ENCODE measurements at places on chromosomes 6 and 20.

GRCh38 chr20:60255866-60256265 lies 297.6 kb downstream of the CDH26 start:
- DNase-seq: no peak

DNA sequence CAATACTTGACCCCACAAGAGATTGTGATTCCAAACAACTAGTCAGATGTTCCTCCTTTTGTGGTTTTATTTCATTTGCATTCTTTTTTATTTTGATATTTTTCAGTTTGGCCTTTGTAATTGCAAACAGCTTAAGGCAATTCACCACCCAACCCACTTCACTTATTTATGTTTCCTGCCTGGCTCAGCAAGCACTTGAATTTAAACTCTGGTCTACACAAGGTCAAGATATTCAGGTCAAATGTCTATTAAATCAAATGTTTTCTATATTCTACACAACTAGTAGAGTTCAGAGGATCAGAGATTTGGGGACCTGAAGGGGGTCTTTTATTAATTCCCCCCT lies 100.1 kb downstream of the SGK1 start:
- DNase-seq: no peak

DNA sequence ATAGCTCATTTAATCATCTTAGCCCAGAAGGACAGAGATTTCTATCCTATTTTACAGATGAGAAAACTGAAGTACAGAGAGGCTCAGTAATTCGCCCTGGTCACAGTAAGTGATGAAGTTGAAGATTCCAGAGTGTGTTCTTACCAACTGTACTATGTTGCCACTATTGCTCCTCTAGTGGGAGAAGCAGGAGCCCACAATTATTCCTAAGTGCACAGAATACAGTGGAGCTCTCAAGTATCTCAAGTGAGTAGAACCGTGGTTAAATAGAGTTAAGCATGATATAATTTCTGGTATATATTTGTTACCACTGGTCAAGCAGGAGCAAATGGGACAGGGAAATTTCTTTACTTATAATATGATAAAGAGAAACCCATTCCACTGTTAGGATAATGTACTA lies 22.1 kb downstream of the REPS1 start:
- no peak for DNase-seq

DNA sequence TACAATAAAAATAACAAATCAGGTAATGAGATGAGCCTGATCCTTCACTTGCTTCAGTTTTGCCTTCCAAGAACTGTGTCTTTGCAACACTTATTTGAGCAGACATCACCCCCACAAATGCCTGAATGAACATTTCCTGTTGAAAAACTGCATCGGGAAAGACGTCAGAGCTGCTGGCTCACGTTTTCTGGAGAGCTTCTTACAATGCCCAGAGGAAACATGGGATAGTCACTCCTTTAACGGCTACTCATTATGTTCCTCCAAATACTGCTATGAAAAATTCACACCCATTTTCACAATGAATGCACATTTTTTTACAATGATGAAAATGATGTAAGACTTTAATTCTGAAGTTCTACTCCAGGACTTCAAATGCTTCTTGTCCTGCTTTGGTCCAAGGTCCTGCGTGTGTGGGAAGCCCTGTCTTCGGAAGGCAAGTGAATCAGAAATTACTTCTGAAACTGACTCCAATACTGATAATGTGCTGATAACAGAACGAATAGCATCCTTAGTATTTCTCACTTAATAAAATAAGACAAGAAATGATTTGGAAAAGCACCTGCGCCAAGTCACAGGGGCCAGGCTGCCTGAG lies 238.0 kb downstream of the ANKRD60 start:
- no peak for DNase-seq

DNA sequence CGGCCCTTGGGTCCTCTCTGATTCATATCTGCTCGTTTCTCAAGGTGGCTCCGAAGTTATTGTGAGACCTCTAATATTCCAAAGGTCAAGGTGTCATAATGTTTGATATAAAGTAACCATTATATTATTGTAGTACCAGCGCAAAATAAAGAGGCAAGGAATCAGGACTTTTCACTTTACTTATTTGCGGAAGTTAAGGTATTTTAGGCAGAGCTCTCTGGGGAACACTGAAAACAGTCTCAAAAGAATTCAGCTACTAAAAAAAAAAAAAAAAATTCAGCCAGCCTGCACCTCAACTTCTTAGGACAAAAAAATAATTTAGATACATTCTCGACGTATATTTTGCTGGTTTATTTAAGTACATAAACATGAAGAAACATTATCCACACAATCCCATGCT lies 2.4 kb downstream of the OSER1 start:
- DNase-seq: no peak

DNA sequence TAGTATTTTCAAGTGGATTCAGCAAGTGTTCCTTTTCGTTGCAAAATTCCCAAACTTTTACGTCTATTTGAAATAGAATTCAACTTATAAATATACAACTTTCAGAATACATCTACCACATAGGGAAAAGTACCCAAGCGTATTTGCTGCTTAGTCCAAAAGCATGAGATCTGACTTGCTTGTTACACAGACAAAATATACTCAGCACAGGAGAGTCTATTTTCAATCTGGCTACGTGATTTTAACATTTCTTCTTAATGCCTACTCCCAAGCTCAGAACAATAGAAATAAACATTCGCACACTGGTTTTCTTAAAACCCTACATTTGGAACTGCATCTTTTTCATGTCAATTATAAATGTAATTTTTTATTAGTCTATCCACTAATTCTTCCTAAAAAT lies 672 bp downstream of the PKHD1 start:
- no peak for DNase-seq

GRCh38 chr6:143976806-143977349 lies 31.2 kb downstream of the PLAGL1 start:
- DNase-seq: no peak

- DNase-seq: no peak
Observed at GRCh38 chr20:23115822-23116221, 29.7 kb upstream of the CD93 start.

GRCh38 chr6:156816505-156816904 lies 39.3 kb downstream of the ARID1B start:
- DNase-seq: no peak

GRCh38 chr6:100880149-100880852 lies 828 bp downstream of the ASCC3 start:
- no peak for DNase-seq

DNA sequence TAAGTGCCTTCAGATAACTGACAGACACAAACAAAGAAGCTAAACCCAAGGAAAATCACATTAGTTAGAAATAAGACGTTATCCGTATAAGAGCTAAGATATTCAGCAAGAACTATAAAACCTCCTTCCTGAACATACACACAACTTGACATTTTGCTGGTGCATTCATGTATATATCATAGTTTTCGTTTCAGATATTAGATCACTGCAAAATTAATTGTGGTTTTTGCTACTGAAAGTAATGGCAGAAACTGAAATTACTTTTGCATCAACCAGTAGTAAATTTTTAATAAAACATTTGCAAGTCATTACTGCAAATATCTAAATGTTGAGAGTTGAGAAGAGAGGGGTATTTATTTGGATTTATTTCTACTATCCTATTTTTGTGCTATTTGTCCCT lies 26.1 kb upstream of the KCNQ5 start:
- DNase-seq: no peak

GRCh38 chr6:89204096-89204495 lies 13.1 kb downstream of the GABRR1 start:
- no peak for DNase-seq

DNA sequence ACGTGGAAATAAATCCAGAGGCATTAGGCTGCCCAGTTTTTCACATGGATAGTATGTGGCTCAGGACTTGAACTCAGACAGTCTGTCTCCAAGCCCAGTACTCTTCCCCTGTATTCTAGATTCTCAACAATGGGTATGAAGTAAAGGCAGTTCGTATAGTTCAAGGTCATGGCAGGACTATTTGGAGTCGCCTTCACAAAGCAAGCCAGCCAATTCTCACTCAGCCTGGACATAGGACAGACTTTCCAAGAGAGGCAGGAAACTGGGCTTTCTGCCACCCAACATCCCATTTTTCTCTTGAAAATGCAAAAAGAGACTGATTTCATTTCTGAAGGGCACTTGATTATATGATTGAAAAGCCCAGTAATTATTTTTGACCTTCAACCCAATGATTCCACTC lies 111.0 kb downstream of the EDN1 start:
- DNase-seq: no peak

DNA sequence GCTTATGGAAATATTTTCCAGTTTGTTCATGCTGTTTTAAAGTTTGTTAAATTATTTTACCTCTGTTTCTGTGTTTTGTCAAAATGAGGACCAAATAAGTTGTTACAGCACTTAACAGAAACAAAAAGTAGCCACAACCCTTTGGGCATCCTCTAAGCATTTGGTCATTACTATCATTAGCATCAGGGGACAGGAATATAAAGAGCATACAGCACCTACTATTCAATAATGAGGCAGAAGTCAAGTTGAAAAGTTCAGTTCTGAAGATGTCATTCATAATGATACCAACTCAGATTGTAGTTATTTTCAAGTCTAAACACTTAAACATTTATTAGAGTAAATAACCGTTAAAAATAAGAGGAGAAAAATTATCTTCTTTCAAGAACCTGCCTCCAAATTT lies 862.3 kb upstream of the FLRT3 start:
- DNase-seq: no peak

DNA sequence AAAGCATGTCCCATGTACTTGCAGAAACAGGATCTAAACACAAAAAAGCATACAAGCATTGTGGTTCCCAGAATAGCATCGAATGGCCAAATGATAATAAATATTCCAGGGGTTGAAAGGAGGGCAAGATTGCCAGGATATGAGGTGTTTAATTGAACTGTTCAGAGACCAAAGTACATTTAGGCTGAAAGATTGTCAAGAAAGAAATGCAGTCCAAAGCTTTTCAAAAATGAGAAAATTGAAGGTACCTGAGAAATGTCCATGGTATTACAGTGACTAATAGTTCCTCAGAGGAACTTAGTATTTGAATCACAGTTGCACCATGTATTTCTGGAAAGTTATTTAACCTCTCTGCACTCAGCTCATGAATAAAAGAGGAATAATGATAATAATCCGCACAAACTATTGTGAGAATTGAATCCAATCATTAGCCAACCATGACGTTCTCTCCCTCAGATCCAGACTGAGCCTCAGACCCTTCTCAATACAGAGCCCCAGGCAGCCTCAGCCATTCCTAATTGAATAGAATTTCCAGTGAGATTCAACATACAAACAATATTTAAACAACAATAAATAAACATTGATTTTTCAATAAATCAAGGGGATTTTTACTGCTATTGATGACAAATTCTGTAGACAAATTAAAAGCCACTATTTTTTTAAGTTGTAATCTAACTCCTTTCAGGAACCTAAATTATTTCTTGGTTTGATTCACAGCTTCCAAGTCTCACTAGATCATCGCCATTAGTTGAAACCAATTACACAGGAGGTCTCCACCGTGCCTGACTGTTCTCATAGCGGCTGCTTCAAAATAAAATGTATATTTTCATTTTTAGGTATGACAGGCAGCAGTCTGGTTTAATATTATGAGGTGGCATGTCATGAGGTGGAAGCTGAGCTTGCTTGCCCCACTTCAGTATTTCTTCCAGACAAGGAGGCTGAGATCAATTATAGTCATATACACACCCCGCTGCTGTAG lies 144.3 kb upstream of the TENT5A start:
- DNase-seq: no peak

DNA sequence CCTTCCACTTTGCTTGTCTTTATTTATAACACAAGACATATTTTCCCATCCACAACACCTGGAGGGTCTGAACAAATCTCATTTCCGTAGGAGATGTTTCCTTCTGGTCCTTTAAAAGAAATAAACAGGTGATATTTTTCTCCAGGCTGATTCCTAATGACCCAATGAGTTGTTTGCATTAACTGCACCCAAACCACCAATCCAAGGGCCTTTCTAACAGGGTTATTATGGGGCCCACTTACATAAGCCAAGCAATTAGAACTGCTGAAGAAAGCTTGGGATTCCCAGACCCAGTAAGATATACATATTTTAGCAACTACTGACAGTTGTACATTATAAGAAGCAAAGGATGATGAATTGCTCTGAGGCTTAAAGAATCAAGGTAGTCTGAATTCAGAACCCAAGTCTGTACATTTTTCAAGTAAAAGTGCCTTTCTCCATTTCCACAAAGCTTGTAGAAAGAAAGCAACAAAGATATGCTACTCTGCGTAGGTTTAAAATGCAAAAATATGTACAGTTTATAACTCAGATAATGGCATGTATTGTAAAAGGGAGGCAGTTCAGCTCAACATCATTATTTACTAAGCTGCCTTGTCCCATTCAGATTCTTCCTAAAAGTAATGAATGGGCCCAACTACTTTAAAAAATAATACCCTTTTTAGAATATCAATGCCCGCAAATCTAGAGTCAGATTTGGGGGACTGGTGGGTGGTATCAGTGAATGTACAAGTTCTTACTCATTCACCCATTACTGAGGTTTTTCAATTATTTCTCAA lies 120.0 kb downstream of the DST start:
- DNase-seq: no peak

DNA sequence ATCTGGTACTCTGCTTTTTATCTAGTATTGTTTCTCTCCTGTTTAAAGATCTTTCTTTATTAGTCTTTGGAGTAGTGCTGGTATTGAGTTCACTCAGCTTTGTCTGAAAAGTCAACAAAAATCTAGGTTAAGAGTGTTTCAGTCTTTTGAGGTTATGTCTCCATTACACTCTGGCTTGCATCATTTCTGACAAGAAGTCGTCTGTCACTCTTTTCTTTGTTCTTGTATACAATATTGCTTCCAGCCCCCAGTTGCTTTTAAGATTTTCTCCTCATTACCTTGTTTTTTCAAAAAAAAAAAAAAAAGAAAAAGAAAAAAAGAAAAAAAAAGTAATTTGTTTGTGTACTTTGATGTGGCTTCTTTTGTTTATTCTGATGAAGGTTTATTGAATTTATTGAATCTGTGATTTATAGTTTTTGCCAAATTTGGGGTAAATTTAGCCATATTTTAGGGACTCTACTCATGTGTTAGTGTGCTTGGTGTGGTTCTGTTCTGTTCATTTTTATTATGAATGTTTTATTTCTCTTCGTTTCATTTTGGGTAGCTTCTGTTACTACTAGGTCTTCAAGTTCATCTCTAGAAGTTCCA lies 408.9 kb downstream of the CDKAL1 start:
- DNase-seq: peak; percentile 34

- DNase-seq: peak; percentile 33
Observed at GRCh38 chr6:35583893-35584688, 71.4 kb upstream of the TULP1 start.

GRCh38 chr6:82330171-82330804 lies 33.3 kb upstream of the TPBG start:
- DNase-seq: no peak

Measured in NCI-H2029 treated with DMSO at 0.1 percent for 48 hours (cell line).